Liver (tissue), 10 donors: ENCODE measurements at places on chromosomes 2 and 18.

GRCh38 chr18:48367557-48367956 lies 41.6 kb downstream of the ZBTB7C start:
- no peak overlapping the region for H3K4me3 ChIP-seq
- H3K27ac ChIP-seq = no peak overlapping the region
- no peaks in the 10 kb centered on the region for H3K36me3 ChIP-seq
- no peaks in the 10 kb centered on the region for H3K4me1 ChIP-seq

GRCh38 chr2:11955884-11956291 lies 209.5 kb downstream of the LPIN1 start:
- no peaks in the 10 kb centered on the region for H3K36me3 ChIP-seq
- no peaks in the 10 kb centered on the region for H3K27me3 ChIP-seq
- no peak overlapping the region for H3K4me3 ChIP-seq
- H3K27ac ChIP-seq = no peak overlapping the region
- no peak for DNase-seq

DNA sequence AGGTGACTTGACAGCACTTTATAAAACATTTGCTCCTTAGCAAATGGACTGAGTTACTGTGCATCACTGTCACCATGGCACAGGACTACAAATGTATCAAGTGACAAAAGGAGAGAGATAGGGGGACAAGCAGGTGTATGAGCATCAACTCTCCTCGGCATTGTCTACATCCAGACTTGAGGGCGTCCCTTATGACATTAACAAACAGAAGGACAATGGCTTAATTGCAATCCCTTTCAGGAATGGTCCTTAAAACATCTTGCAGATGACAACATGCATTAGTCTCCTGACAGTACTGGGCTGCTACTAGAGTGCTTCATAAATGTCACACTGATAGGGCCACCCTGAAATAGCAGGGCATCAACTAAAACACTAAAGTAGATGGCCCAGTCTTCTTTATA lies 198.8 kb downstream of the PDE1A start:
- H3K4me3 ChIP-seq = no peak overlapping the region
- no peaks in the 10 kb centered on the region for H3K36me3 ChIP-seq
- no peaks in the 10 kb centered on the region for H3K4me1 ChIP-seq
- no peak for DNase-seq
- H3K27me3 ChIP-seq = no peaks in the 10 kb centered on the region

- no peaks in the 10 kb centered on the region for H3K36me3 ChIP-seq
- no peak overlapping the region for H3K4me3 ChIP-seq
These were observed 44.5 kb downstream of the PKDCC start for GRCh38 chr2:42092084-42092996.

- H3K4me3 ChIP-seq = no peak overlapping the region
- no peak overlapping the region for H3K27ac ChIP-seq
- peaks cover 21% of the 10 kb centered on the region for H3K36me3 ChIP-seq
These were observed 59.8 kb downstream of the NDUFA10 start for GRCh38 chr2:239965318-239965717.

DNA sequence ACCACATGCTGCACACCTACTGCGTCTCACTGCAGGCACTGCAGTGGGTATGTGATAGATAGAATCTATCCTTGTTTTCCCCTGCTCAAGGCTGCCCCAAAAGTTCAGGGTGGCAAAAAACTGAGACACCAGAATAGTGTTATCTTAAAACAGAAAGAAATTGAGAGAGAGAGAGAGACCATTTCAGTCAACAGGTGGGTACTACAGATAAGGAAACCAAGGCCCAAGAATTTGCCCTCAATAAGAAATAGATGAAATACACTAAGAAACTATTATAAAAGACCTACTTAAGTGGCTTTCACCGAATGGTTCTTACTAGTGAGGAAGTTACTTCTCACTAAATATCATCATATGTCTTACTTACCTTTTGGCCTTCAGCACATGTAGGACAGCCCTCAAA lies 27.9 kb downstream of the EPG5 start:
- H3K36me3 ChIP-seq = peaks cover 56% of the 10 kb centered on the region
- H3K27me3 ChIP-seq = no peaks in the 10 kb centered on the region
- no peak for DNase-seq
- H3K4me1 ChIP-seq = peaks cover 5% of the 10 kb centered on the region

DNA sequence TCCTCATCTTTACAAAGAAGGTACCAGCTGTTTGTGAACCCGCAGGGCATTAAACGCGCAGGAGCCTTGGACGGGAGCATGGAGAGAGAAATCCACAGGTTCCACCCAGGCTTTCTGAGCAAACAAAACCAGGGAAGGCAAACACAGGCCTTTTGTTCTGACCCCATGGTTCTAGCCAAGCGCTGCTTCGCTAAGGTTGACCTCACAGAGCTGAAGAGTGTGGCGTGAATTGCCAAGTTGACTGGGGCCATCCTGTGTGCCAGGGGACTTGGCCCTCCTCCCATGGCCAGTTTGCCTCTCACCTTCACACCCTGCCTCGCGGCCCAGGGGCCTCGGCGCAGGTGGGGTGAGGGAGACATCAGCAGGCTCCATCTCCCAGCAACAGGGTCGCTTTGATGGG lies 74.1 kb downstream of the VAPA start:
- no peaks in the 10 kb centered on the region for H3K36me3 ChIP-seq
- DNase-seq = no peak
- peaks cover 4% of the 10 kb centered on the region for H3K4me1 ChIP-seq
- no peak overlapping the region for H3K4me3 ChIP-seq
- no peaks in the 10 kb centered on the region for H3K27me3 ChIP-seq
- no peak overlapping the region for H3K27ac ChIP-seq

GRCh38 chr2:64594226-64594989 lies 59.3 kb downstream of the SERTAD2 start:
- no peaks in the 10 kb centered on the region for H3K27me3 ChIP-seq
- H3K4me3 ChIP-seq = no peak overlapping the region
- no peak for DNase-seq
- H3K36me3 ChIP-seq = peaks cover 12% of the 10 kb centered on the region
- H3K4me1 ChIP-seq = peaks cover 2% of the 10 kb centered on the region

GRCh38 chr2:10164601-10165000 lies 42.1 kb downstream of the RRM2 start:
- no peaks in the 10 kb centered on the region for H3K27me3 ChIP-seq
- H3K27ac ChIP-seq = no peak overlapping the region
- peak; percentile 52 for DNase-seq
- H3K4me1 ChIP-seq = no peaks in the 10 kb centered on the region

DNA sequence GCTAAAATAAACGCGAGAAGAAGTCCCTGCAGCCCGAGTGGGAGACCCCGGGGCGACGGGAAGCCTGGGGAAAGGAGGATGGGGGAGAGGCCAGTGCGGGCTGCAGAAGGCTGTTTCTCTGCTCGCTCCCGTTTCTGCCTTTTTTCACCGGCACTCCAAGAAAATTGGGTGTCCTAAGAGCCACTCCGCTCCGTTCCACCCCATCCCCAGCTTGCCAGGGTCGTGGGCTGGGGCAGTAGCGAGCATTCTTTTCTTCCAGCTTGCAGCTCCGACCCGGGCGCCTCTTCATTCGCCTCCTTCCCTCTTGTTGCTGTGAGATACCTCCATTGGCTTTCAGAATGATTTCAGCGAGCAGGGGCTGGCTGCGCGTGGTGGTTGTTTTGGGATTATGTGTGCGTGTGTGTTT lies 1.1 kb downstream of the HOXD3 start:
- H3K27me3 ChIP-seq = peaks cover 14% of the 10 kb centered on the region
- no peak for DNase-seq
- no peaks in the 10 kb centered on the region for H3K36me3 ChIP-seq
- peaks cover 21% of the 10 kb centered on the region for H3K4me1 ChIP-seq
- H3K4me3 ChIP-seq = no peak overlapping the region
- no peak overlapping the region for H3K27ac ChIP-seq
